ENCODE measurements at places on chromosomes 2 and 18.

DNA sequence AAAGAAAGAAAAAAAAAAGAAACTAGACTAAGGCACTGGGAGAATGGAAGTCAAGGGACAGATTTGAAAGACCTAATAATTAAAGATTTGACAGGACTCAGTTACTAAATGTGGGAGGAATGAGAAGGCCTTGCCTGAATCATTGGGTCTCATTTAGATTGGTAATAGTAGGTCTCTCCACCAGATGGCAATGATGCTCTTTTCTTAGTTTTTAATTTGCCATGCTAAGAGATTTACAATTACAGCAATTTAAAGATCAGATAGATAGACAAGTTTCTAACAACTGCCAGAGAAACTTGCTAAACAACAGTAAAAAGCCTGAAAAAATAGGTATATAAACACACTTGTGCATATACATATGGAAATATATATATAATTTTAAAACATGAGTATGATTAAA, 153.0 kb downstream of the TMEM247 start:
- DNase-seq: no peak

DNA sequence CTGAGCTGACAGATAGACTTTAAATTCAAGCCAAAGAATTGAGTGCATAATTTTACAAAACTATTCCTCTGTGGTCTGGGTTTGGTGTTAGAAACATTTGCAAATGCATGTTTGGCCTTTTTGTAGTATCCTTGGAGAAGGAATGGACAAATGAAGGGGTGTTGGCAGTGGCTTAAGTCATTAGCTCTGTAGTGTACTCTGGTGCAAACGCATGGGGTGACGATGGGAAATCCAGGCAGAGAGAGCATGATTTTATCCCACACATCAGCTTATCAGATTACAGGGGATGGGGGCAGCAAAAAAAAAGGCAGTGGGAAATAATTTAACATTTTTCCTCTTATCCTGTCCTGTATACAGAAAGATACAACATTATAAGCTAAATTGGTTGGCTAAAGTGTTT, 320.6 kb downstream of the ZNF516 start:
- DNase-seq: no peak

- DNase-seq: no peak
Measured at GRCh38 chr2:27350106-27350693, 6.4 kb downstream of the GTF3C2 start.

DNA sequence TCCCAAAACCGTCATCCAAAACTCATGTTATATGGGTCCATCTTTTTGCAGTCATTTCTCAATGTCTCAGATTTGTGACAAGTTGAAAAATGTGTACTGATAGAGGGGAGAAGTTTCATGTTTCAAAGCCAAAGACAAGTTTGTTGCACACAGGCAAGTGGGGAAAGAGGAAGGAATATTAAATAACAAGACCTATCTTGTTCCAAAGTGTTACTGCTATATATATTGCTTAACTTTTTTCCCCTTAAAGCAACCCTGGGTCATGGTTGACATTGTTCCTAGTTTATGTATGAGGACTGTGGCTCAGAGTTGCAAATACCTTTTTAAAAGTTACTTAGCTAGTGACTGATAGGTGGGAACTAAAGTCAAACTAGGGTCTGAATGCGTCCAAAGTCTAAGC, 1.7 kb downstream of the ITGA4 start:
- DNase-seq: no peak

GRCh38 chr2:180046776-180047175, 39.7 kb upstream of the CWC22 start:
- DNase-seq: no peak

- peak; percentile 57 for DNase-seq
Measured at GRCh38 chr2:127611076-127611925, 34.7 kb upstream of the GPR17 start.

DNA sequence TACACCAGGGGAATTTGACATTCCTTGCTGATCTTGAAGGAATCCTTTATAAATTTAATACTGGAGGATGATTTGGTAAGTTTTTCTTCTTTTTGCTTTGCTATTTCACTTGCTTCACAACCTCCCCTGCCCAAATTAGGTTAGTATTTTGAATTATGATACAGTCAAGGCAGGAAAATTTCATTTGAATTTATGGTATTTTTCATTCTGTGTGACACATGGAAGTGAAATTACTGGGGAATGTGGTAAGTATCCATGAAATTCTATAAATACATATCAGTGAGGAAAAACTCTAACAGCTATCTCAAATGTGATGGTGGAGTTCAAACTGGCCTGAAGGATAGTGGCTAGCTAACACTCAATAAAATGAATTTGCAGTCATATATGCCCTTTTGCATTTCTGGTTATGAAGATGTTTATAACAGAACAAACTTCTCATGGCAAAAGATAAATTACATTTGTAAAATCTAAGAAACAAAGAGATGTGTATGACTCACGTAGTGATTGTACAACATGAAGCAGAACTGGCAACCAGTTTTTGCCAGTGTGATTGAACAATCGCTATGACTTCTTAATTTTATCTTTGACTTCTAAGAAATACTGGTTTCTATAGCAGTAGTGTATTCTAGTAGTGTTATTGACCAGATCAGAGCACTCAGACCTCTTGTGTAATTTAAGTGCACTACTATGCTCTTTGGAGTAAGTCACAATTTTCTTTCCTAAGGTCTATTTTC, 152.6 kb downstream of the IKZF2 start:
- DNase-seq: no peak

GRCh38 chr2:67713376-67713775, 316.2 kb downstream of the ETAA1 start:
- DNase-seq: no peak

GRCh38 chr18:74395648-74396154, 61.4 kb downstream of the DIPK1C start:
- no peak for DNase-seq

DNA sequence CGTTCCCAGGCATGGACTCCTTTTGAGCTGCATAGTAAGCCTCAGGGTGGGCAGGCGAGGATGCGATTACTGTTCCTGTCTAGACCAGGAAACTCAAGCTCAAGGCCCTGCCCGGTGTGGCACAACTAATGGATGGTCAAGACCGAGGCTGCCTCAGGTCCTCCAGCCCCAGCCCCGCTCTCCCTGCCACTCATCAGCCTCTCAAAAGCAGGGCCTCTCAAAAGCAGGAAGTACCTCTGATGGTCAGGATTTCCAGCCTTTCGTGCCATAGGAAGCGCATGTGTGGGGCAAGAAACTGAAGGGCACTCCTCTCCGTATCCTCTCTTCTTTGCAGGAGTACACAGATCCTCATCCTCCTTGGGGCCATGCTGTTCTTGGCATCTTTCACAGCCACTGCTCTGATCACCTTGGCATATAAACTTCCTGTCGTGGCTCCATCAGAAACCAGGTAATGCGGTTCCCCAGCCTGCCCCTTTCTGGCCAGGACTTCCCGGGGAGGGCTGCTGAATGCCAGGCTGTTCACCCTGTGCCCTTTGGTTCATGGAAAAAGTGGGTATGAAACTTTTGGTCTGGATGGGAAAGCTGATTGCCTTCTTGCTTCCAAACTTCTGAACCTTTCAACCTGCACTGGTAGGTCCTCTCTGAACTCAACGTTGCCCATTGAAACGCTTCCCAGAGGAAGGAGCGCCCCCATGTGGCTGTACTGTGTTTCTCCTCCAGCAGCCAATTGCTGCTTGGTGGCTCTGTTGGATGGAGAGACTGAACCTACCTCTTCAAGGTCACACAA, 82.8 kb upstream of the SEC11C start:
- peak; percentile 81 for DNase-seq

- DNase-seq: no peak
Measured at GRCh38 chr2:45674035-45674816, 22.8 kb downstream of the PRKCE start.

DNA sequence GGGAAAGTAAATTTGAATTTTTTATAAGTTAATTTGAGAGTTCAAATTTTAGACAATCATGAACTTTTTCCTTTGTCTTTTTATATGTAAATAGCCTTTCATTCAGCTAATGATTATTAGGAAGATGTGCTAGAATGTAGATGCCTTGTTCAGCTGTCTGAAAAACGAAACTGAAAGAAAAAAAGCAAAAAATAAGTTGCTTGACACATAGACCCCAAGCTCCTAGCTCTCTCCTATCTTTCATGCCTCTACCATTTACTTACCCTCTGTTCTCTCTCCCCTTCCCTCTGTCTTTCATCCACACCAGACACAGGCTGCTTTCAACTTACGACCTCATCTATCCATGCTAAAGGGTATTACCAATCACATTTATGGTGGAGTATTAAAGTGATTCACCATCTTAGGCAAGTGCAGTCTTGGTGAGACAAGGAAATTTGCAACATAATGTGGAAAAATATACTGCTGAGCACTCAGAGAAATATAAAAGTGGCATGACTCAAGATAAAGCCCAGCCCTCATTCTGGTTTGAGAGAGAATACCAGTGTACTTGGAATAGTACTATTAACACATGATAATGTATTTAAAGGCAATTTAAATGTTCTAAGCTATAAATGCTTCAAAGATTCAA, 425.6 kb downstream of the SUCLG1 start:
- DNase-seq: no peak

- DNase-seq: no peak
Measured at GRCh38 chr2:56185101-56185581, 1.4 kb downstream of the CCDC85A start.

DNA sequence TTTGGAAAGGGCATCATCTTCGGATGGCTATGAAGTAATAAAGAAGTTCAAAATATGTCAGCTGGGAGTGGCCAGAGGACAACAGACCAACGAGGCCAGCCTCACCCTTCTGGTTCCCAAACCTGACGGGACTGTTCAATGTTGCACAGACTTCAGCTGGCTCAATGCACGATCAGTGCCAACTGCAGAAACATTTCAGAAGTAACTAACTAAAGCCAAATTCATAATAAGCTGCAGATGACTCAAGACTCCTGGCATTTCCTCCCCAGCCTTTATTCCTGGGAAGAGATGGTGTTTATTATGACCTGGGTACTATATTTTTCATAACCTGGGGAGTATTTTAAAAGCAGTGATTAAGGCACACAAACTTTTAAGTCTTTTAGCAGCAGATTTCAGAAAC, 3.8 kb upstream of the ATP6V1C2 start:
- DNase-seq: no peak

DNA sequence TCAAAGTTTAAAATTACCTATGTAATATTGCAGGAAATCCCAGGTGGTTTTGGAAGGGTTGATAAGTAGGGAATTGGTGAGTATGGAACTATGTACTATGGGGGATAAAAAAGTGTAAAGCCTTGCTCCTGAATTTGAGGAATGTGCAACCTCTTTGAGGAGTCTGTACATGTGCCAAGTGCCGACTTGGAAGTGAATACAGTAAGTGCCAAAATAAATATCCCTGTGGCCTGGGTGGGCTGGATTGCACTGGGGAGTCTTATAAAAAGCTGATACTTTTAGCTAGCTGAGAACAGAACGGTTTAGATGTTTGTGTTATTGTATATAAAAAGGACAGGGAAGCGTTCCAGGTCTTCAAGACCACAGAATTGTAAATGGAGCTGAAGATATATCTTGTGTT, 317.1 kb upstream of the LRRTM1 start:
- DNase-seq: no peak

- no peak for DNase-seq
Measured at GRCh38 chr2:210997373-210997772, 441.0 kb downstream of the CPS1 start.

DNA sequence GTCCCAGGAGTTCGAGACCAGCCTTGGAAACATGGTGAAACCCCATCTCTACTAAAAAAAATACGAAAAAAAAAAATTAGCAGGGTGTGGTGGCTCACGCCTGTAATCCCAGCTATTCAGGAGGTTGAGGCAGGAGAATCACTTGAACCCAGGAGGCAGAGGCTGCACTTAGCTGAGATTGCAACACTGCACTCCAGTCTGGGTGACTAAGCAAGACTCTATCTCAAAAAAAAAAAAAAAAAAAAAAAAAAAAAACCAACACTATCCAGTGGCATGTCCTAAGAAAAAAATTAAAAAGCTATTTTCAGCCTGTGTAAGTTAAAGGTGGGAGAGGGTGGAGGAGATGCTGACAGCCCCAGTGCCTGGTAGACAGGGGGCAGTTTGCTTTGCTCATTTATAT, 32.2 kb upstream of the REL start:
- no peak for DNase-seq

DNA sequence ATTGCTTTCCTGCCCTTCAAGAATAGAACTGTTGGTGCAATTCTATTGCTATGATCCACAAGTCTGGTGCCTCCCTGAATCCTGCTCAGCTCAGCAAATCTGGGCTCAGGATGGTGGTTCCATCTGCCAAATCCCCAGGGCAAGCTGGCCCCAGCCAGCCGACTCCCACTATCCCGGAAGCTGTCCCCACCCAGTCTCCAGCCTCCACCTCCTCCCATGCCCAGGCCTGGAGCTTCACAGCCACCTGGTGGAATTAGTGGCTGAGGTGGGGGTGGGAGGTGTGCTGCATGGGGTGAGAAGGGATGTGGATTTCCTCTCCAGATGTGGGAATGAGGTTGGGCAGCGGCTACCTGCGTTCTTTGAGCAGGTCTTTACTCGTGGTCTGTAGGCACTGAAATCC, 119.3 kb upstream of the SMAD2 start:
- DNase-seq: no peak

DNA sequence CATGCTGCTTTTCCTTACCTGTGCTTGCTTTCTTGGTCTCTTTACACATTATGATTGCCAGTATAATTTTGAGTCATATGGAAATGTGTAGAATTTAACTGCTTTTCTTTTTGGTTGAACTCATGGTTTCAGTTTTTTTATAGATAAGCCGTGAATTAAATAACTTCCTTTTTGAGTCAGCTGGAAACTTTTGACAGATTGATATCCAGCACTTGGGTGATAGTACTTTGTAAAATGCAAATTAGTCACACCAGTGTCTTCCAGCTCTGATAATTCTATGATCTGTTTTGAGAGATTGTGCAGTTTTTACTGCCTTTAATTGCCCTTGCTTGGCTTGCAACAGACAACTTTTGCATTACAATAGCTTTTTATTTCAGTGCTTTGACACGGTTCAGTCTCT, 86.4 kb downstream of the NCOA1 start:
- DNase-seq: no peak

DNA sequence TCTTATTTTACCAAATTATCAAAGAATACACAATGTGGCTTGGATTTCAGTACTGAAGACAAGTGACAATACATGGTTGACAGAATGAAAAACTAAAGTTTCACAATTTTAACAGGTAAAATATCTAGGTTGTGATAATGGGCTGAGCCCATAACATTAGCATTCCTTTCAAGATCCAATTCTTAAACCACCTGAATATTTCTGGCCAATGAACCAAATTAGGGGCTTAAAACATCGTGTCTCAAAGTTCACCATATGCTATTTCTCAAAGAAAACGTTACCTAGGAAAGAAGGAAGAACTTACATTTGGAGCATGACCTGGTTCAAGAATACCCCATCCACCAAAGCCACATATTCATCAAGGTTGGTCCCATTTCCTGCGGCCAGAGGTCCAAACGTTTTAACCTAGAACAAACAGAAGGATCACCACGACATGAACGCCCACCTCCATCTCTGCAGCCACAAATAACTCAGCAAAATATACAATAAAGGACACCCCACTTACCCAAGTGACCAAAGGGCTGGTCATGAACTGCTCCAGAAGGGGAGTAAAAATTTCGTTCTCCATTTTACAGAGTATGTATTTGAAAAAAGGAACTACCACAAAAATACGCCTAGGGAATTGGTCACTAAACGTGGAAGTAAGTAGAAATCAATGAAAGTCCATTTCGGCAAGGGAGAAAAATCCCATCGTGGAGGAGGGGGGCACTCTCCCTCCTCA, 984 bp downstream of the CCDC88A start:
- no peak for DNase-seq
